ENCODE measurements at places on chromosomes 1 and 21.

DNA sequence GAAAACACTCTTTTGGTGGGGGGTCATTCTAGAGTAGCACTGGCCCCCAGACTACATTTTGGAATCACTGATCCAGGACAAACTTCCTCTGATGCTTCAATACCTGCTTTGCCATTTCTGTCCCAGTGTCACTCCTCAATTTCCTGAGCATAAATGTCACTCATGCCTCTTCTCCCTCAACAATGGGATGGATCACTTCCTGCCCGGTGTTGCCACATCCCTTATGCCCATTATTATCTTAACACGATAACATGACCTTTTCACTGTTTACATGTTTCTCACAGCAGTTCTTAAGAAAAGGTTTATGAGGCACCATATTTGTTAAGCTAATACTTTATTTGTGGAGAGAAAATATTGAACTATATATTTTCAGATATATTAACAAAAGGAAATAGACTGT lies 3.9 kb upstream of the ITLN1 start:
- DNase-seq: no peak

DNA sequence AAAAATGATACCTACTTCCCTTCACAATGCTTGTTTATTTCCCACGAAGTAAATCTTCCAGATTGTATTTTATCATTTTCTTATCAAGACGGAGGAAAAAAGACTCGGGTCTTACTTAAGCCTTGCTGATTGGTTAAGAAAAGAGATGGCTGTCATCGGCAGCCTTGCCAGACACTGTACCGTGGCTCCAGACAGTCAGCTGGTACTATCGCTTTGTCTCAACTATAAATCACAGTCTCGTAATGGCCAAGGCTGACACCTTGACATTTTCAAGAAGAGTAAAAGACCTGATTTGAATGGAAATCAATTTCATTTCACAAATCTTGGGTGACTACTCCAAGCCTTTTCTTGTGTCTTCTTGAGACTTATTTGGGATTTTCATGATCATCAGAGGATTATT lies 868.0 kb downstream of the USP25 start:
- no peak for DNase-seq

DNA sequence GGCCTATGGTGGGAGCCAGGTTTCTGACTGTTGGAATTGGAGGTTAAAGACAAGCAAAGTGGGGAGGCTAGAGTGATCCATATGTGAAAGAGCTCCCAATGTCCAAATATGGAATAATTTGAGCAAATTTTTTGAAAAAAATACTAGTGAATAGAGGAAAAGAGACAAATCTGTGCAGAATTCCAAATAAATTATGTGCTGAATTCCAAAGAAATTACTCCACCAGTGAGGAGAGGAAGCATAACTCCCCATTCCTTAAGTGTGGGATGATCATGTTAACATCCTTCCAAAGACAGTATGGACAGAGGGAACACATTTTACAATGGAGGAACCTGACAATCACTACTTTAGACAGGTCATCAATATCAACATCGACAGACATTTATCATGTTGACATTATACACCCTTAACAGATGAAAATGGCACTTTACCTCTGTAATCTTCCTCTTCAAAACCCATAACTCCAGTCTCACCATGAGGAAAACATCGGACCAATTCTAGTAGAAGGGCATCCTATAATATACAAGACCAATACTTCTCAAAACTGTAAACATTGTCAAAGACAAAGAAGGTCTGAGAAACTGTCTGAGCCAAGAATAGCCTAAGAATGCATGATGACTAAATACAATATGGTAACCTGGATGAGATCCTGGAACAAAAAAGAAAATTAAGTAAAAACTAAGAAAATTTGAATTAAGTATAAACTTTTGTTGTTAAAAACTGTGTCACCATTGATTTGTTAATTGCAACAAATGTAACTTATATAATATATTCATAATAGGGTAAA lies 71.5 kb upstream of the RGS4 start:
- no peak for DNase-seq

GRCh38 chr1:240217403-240217802 lies 125.7 kb downstream of the FMN2 start:
- no peak for DNase-seq

DNA sequence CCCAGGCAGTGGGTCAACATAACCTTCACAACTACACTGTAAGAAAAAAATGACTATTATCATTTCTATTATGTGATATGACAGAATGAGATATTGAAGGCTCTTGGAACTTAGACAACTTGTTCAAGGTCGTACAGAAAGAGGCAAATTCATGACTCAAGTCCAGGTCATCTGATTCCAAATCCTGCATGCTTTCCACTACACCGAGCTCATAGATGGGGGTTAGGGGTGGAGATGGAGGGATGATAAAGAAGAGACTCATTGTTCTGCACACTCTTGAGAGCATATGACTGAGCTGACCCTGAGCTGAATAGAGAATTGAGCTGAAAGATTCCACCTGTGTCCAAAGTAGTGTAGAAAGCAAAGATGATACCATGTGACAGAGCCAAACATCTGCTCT lies 2.8 kb downstream of the FCRL6 start:
- DNase-seq: no peak

DNA sequence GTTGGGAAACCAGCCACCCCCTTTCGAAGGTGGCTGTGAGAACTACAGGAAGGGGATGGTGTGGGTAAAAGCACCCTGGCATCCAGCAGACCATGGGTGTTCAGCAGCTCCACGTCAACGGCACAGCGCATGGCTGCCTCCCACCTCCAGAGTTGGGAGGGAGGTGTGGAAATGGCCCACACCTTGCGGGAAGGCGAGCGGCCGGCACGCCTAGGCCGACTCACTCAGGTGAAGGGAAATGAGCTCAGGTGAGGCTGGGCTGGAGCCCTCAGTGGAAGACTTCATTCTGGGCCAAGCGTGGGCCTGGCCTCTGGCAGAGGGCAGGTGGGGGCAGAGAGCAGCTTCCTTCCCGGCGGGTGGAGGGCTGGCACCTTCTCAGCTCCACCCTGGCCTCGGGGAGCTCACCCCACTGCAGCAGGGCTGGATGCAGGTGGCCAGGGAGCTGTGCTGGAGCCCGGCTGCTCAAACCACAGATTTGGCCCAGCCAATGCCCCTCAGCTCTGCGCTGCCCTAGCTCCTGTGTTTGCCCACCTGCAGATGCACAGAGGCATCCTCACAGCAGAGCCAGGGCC lies 24.8 kb upstream of the ALDH4A1 start:
- no peak for DNase-seq

- no peak for DNase-seq
These were observed 176.1 kb upstream of the CSF3R start for GRCh38 chr1:36658838-36659237.

GRCh38 chr21:38989745-38990423 lies 184.2 kb downstream of the ETS2 start:
- peak; percentile 91 for DNase-seq

DNA sequence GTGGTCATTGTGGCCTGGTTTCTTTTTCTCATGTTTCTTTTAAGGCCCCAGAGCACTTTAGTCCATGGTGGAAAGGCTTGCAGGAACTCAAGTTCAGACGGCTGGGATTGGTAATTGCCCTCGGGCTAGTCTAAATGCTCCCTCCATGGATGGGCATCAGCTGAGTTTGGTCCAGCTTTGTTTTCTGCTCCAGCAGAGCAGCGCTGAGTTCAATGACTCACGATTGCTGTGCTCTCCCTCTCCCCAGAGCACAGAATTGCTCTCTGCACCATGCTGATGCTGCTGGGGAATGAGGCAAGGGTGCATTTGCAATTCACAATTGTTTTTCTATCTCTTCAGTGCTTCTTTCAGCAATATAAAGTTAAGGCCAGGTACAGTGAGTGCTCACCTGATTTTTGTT lies 1.8 kb upstream of the OR2T6 start:
- DNase-seq: no peak

DNA sequence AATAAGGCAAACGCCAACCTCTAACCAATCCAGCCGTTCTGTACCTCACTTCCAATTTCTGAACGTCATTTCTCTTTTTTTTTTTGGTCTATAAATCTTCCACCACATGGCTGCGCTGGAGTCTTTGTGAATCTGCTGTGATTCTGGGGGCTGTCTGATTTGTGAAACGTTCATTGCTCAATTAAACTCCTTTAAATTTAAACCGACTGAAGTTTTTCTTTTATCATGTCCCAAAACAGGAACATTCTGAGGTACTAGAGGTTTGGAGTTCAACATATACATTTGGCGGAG lies 65.5 kb upstream of the BACH1 start:
- DNase-seq: peak; percentile 79

- DNase-seq: no peak
These were observed 31.4 kb downstream of the RHBG start for GRCh38 chr1:156400191-156400935.

DNA sequence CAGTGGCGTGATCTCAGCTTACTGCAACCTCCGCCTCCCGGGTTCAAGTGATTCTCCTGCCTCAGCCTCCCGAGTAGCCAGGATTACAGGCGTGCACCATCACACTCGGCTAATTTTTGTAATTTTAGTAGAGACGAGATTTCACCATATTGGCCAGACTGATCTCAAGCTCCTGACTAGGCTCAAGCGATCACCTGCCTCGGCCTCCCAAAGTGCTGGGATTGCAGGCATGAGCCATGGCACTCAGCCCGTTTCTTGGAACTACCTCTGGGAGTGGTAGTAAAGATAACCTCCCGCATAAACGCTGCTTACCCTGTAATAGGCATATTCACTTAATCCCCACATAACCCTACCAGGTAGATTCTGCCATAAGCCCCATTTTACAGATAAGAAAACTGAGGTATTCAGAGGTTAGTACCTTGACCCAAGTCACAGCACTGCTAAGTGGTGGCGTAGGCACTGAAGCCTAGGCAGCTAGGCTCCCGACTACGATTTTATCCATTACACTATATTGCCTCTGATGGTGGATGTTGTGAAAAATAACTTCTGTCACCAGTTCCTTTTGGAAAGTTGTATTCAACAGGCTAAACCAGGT lies 143.8 kb downstream of the SDCCAG8 start:
- DNase-seq: no peak

- peak; percentile 13 for DNase-seq
These were observed 25.4 kb downstream of the ANGEL2 start for GRCh38 chr1:212990276-212990675.

DNA sequence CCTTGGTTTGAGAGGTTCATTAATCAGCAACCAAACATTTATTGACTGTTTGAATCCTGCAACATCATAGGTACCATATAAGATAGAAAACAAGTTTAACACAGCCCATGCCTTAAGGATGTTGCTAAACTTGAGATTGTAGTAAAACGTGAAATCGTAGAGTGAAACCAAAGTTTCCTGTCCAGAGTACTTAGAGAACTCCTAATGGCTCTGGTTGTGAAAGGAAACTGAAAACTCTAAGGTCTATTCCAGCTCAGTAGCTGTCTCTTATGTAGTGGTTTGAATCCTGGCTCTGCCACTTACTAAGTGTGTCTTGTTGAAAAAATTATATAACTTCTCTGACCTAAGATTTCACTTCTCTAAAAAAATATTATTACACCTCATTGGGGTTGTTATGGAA lies 310.9 kb downstream of the NTNG1 start:
- DNase-seq: no peak

DNA sequence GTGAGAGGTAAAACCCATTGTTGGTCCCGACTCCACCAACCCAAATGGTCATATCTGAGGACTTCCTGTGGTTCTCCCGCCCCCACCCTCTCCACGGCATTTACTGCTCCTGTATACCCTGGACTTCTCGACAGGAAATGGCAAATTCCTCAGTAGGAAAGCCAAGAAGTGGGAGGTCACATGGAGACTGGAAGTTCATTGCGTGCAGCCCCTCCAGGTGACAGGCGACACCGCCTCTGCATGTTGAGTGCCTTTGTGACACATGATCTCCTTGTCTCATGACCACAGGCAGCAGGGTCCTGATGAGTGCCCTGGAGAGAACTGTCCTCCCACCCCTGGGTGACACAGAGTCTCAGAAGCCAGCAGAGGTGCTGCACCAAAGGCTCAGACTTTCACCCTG lies 24.2 kb downstream of the ERG start:
- peak; percentile 49 for DNase-seq

DNA sequence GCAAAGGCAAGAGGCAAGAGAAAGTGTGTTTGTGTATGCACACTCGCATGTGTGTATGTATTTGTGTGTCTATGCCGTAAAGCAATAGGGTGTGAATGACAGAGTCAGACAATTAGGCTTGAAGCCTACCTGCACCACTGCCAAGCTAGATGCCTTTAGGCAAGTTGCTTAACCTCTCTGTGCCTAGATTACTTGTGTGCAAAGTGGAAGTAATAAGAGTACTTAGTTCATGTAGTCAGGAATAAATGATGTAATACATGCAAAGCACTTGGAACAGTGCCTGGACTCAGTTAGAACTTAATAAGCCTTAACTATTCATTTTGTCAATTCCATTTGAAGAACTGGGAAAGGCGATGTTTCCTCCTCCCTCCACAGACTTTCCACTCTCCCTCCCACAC lies 31.7 kb downstream of the LAMB3 start:
- no peak for DNase-seq

- DNase-seq: no peak
These were observed 4.6 kb downstream of the RCC1 start for GRCh38 chr1:28510273-28510969.

GRCh38 chr21:25188677-25189079 lies 418.6 kb downstream of the MRPL39 start:
- no peak for DNase-seq

DNA sequence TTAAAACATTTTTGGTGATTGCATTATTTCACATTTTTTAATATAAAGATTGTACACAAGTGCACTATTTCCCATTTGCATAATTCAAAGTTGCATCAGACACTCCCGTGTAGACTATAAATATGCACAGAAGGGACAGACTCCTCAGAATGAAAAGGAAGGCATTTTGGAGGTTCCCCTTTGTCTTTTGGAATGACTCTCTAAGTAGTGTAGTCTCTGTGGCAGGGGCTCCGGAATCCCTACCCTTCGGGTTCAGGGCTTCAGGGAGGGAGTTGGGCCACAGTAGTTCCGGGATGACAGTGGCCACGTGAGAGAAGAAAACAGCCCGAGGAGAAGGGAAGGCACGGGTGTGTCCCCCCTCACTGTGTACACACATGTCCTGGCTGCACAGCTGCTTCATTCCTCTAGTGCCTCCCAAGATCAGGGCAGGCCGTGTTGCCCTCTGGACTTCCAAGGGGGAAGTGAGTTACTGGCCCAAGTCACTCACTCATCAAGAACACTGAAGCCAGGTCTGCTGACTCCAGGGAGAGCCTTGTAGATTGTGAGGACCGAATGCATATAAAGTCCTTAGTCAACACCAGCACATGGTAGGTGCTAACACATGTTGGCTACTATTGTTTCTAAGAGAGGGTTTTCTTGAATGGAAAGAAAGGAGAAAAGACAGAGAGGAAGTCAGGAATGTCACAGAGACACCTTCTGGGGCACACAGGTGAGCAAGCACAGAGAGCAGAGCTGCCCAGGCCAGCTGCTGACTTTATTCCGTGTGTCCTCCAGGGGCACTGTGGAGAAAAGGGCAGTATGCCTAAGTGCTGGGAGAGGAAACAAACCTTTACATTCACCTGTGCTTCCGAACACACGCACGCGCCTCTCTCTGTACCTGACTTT lies 39.8 kb downstream of the LHX4 start:
- peak; percentile 29 for DNase-seq

- DNase-seq: no peak
These were observed 17.0 kb downstream of the SLC26A9 start for GRCh38 chr1:205926213-205926612.

- DNase-seq: no peak
These were observed 231.3 kb downstream of the TOMM20 start for GRCh38 chr1:234897390-234897749.

GRCh38 chr1:234619794-234620247 lies 9.8 kb upstream of the IRF2BP2 start:
- no peak for DNase-seq

Measured in hematopoietic multipotent progenitor cell treated with erythropoietin and hydrocortisone succinate and interleukin-3 and kit ligand, for 4 days (in vitro differentiated cells).